ENCODE measurements at places on chromosomes 13 and 19. TPM values are rescaled to one million over a fixed set of nuclear protein-coding genes. Genes with fewer than 3 reads are reported as not detected.

Gene ZNF491
- total RNA-seq: 1.4 TPM

Gene IGFL2
- not detected for total RNA-seq

Gene LILRA2
- 5.3 TPM for total RNA-seq

Gene FGF22
- total RNA-seq: 1.3 TPM

Gene THAP8
- 10.5 TPM for total RNA-seq

Gene ICAM1
- total RNA-seq: 21.9 TPM

Gene CERS1
- not detected for total RNA-seq

Gene LILRA6
- total RNA-seq: 9.8 TPM

Gene SPRY2
- 68.5 TPM for total RNA-seq

Gene KLF5
- total RNA-seq: 7.6 TPM

Gene CRB3
- not detected for total RNA-seq

Gene DACH1
- total RNA-seq: 2.9 TPM

Gene FXYD7
- total RNA-seq: 1.1 TPM

Gene DMKN
- 1.8 TPM for total RNA-seq

Gene ZSCAN4
- not detected for total RNA-seq

Gene KIRREL2
- total RNA-seq: not detected

Gene PLPPR3
- total RNA-seq: not detected

Gene TUBA3C
- not detected for total RNA-seq

Gene PTGIR
- total RNA-seq: 1.9 TPM

Gene ETV2
- not detected for total RNA-seq

Gene B3GNT8
- 12.6 TPM for total RNA-seq

Gene PRR20A
- not detected for total RNA-seq

Gene CCDC61
- 5.5 TPM for total RNA-seq

Gene TNNT1
- total RNA-seq: not detected

Gene EID2B
- total RNA-seq: 3.2 TPM

Gene KIR3DL1
- total RNA-seq: not detected

Gene URAD
- not detected for total RNA-seq

Gene URI1
- 59.2 TPM for total RNA-seq

Measured in subcutaneous adipose tissue (tissue), 4 donors.